Muscle of leg (tissue), 16 donors: ENCODE measurements at places on chromosomes 2 and 18.

GRCh38 chr2:233458826-233459225, 104.5 kb downstream of the DGKD start:
- H3K4me1 ChIP-seq = peaks cover 20% of the 10 kb centered on the region
- H3K27ac ChIP-seq = no peak overlapping the region
- DNase-seq = no peak
- peaks cover 82% of the 10 kb centered on the region for H3K36me3 ChIP-seq

DNA sequence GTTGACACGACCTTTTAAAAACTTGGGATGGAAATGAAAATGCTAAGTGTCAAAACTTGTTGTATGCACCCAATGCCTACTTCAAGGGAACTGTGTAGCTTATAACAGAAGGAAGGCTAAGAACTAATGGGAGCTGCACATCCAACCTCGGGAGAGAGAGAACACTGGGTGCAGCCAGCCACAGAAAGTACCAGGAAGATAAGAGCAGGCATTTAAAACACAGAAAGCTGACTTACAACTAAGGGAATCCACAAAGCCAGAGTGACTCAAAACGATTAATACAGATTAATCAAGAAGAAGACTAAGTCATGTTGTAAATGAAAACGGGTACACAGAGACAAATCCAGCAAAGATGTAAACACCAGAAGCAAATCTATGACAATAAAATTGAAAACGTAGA, 113.4 kb downstream of the HDAC4 start:
- no peak overlapping the region for H3K27ac ChIP-seq
- H3K36me3 ChIP-seq = peaks cover 4% of the 10 kb centered on the region
- peaks cover 50% of the 10 kb centered on the region for H3K4me1 ChIP-seq
- H3K4me3 ChIP-seq = no peak overlapping the region
- DNase-seq = no peak

DNA sequence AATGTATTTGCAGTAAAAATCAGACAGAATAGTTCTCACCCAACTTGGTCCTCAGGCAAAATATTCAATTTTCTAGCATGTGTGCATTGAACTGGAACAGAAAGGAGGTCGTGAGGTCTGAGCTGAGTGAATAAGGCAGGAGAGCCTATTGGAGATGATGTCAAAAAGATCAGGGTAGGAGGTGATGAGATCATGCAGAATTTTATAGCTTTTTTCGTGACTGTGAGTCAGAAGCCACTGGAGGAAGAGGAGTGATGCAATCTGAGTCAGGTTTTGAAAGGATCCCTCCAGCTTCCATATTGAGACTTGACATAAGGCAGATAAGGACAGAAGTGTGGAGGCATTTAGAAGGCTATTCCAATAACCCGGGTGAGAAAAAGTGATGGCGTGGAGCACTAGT, 299.5 kb upstream of the SOX11 start:
- no peaks in the 10 kb centered on the region for H3K27me3 ChIP-seq
- no peak overlapping the region for H3K27ac ChIP-seq
- H3K36me3 ChIP-seq = no peaks in the 10 kb centered on the region

- H3K4me3 ChIP-seq = no peak overlapping the region
- peaks cover 2% of the 10 kb centered on the region for H3K27me3 ChIP-seq
- no peak for DNase-seq
- H3K4me1 ChIP-seq = peaks cover 9% of the 10 kb centered on the region
- H3K36me3 ChIP-seq = no peaks in the 10 kb centered on the region
Measured at GRCh38 chr18:10523544-10523943, 2.3 kb upstream of the NAPG start.
